Hair follicle dermal papilla cell (primary cell): ENCODE measurements at places on chromosomes 6 and 20. TPM values are rescaled to one million over a fixed set of nuclear protein-coding genes. Genes with fewer than 3 reads are reported as not detected.

Gene PDYN
- total RNA-seq: not detected in 2 replicates

Gene OR2H2
- total RNA-seq: not detected in 2 replicates

Gene ENPP4
- 0.36 and 0.97 TPM in 2 replicates for total RNA-seq

Gene CFB
- 13.5 and 31.3 TPM in 2 replicates for total RNA-seq

Gene CDH26
- 0.12 and 0.49 TPM in 2 replicates for total RNA-seq

Gene KCNG1
- total RNA-seq: 3.2 and 7.0 TPM in 2 replicates

Gene BPHL
- 19.1 and 20.2 TPM in 2 replicates for total RNA-seq

Gene C6orf132
- 1.5 and 2.6 TPM in 2 replicates for total RNA-seq

Gene FKBP1C
- total RNA-seq: 0.24 and 1.1 TPM in 2 replicates

Gene CRIP3
- total RNA-seq: not detected in 2 replicates

Gene PKIG
- 176 and 200 TPM in 2 replicates for total RNA-seq

Gene LPA
- total RNA-seq: not detected in 2 replicates

Gene C20orf141
- not detected in 2 replicates for total RNA-seq

Gene CLDN20
- total RNA-seq: not detected in 2 replicates

Gene BMP7
- 0.12 and 0.81 TPM in 2 replicates for total RNA-seq

Gene NOX3
- total RNA-seq: not detected in 2 replicates

Gene SNAP25
- 0.32 and 0.73 TPM in 2 replicates for total RNA-seq

Gene SCRT2
- not detected in 2 replicates for total RNA-seq

Gene PTPRK
- 147 and 149 TPM in 2 replicates for total RNA-seq

Gene GPX5
- not detected in 2 replicates for total RNA-seq

Gene FOXF2
- 0.24 and 0.81 TPM in 2 replicates for total RNA-seq

Gene SRMS
- total RNA-seq: not detected in 2 replicates

Gene HTR1B
- total RNA-seq: 0.81 and 1.9 TPM in 2 replicates

Gene KIF16B
- total RNA-seq: 10.8 and 14.0 TPM in 2 replicates

Gene KCNK5
- not detected in 2 replicates for total RNA-seq

Gene GJA10
- total RNA-seq: not detected in 2 replicates

Gene THBS2
- total RNA-seq: 231 and 239 TPM in 2 replicates

Gene SLC24A3
- total RNA-seq: 0.49 and 0.73 TPM in 2 replicates
